ENCODE measurements at places on chromosomes 16 and 17.

- DNase-seq: no peak
Measured at GRCh38 chr17:83182620-83183101, 103.3 kb downstream of the METRNL start.

GRCh38 chr16:58046054-58046881 lies 20.7 kb downstream of the MMP15 start:
- DNase-seq: no peak

- no peak for DNase-seq
Measured at GRCh38 chr16:54201200-54201599, 85.4 kb downstream of the IRX3 start.

DNA sequence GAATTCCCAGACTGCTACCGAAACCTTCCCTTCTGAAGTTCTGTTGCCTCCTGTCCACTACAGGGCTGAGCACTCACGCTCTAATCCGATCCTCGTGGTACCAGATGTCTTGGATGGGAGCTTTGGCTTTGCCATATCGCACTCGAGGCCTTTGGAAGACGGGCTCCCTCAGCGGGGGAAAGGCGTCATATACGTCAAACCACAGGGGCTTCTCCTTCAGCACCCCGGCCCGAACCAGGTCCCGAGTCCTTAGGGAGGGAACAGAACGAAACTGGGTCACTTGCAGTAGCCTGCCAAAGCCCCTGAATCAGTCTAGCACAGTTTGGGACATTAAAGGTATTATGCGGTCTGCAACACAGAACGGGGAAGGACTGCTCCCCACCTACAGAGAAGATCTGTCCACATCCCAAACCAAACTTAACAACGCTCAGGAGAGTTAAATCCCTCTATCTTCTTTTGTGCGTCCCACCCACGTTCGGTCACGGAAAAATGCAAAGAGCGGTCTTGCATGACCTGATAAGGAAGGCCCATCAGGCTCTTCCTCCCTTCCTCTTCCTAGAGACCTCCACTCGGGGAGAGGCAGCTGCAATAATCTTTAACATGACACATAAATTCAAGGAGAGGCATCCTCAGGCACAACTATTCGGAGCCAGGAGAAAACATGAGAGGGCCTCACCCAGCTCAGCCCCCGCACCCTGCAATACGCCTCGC lies 526 bp downstream of the MRPS23 start:
- DNase-seq: no peak

- no peak for DNase-seq
Measured at GRCh38 chr16:7037495-7037894, 295.1 kb upstream of the RBFOX1 start.

All from CD4-positive, alpha-beta T cell treated with Interleukin-17A for 1 hour (primary cell).